Activated CD8-positive, alpha-beta T cell treated with anti-CD3 and anti-CD28 coated beads for 36 hours (primary cell): ENCODE measurements at places on chromosomes 3 and 15. TPM values are rescaled to one million over a fixed set of nuclear protein-coding genes. Genes with fewer than 3 reads are reported as not detected.

GRCh38 chr3:50264383-50264963, 4.5 kb upstream of the SEMA3B start:
- H3K27ac ChIP-seq, result no peak overlapping the region
- DNase-seq, result no peak
- peaks cover 4% of the 10 kb centered on the region for H3K4me1 ChIP-seq
- H3K36me3 ChIP-seq, result no peaks in the 10 kb centered on the region

DNA sequence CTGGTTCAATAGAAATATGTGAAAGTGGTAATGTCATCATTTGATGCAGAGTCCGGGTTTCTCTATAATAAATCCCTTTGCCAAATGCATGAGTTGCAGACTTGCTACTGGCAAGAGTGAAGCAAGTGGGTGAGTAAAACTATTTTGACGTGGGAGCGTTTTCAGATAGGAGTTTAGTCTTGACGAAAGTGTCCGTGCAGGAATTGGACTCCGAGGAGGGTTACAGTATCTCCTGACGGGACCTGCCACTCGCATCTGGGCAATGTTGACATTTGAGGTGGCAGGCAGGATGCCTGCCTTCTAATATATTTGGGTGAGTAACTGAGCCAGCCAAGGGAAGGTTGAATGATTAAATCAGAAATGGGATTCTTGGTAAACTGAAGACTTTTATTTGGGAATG, 16.0 kb downstream of the CDV3 start:
- DNase-seq, result no peak
- peaks cover 54% of the 10 kb centered on the region for H3K4me1 ChIP-seq
- no peaks in the 10 kb centered on the region for H3K27me3 ChIP-seq
- H3K27ac ChIP-seq, result peak overlapping the region; percentile 1
- H3K4me3 ChIP-seq, result no peak overlapping the region

- no peak overlapping the region for H3K4me3 ChIP-seq
- no peak overlapping the region for H3K27ac ChIP-seq
- H3K4me1 ChIP-seq, result no peaks in the 10 kb centered on the region
- H3K36me3 ChIP-seq, result no peaks in the 10 kb centered on the region
- no peak for DNase-seq
Observed at GRCh38 chr3:22893101-22893500, 310.0 kb upstream of the UBE2E2 start.

- DNase-seq, result no peak
- H3K4me3 ChIP-seq, result no peak overlapping the region
- peaks cover 13% of the 10 kb centered on the region for H3K27me3 ChIP-seq
- no peaks in the 10 kb centered on the region for H3K36me3 ChIP-seq
- H3K4me1 ChIP-seq, result peaks cover 7% of the 10 kb centered on the region
- H3K27ac ChIP-seq, result no peak overlapping the region
Observed at GRCh38 chr3:44237665-44238064, 4.0 kb upstream of the TOPAZ1 start.

DNA sequence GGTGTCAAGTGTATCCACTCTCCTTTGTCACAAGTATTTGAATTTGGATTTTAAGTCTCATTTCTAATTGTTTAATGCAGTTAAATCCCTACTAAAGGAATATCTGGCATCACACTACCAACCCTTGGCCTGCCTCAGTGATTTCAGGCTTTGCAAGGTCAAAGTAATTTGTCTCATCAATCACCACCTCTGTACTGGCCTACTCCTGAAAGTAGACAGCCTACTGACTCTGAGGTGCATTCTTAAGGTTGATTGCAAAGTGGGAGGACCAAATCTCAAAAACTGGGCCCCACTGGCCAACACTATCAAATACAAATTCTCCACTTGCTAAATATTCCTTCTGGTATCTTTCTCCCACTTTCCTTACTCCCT, 851 bp upstream of the TEX55 start:
- peaks cover 3% of the 10 kb centered on the region for H3K4me1 ChIP-seq
- no peak overlapping the region for H3K27ac ChIP-seq
- no peaks in the 10 kb centered on the region for H3K27me3 ChIP-seq
- no peak for DNase-seq

- no peak within 1 kb of the TSS for H3K27ac ChIP-seq
- DNase-seq, result peak; percentile 37
- peak within 1 kb of the TSS; percentile 64 for H3K4me3 ChIP-seq
- peaks cover 44% of the 10 kb centered on the region for H3K4me1 ChIP-seq
- H3K36me3 ChIP-seq, result no peaks in the 10 kb centered on the region
Observed at GRCh38 chr15:76059320-76060117, at the start of gene TMEM266. Gene TMEM266, plus strand, starts transcription at chr15:76059985. Its CDS starts 74,279 bp downstream, at chr15:76134264.

GRCh38 chr3:52442409-52443267, 2.3 kb downstream of the SEMA3G start:
- no peaks in the 10 kb centered on the region for H3K36me3 ChIP-seq
- H3K4me1 ChIP-seq, result peaks cover 4% of the 10 kb centered on the region
- DNase-seq, result no peak

GRCh38 chr3:153078826-153079225, 83.2 kb upstream of the RAP2B start:
- no peaks in the 10 kb centered on the region for H3K36me3 ChIP-seq
- H3K4me1 ChIP-seq, result no peaks in the 10 kb centered on the region
- DNase-seq, result no peak
- no peak overlapping the region for H3K27ac ChIP-seq
- no peak overlapping the region for H3K4me3 ChIP-seq

DNA sequence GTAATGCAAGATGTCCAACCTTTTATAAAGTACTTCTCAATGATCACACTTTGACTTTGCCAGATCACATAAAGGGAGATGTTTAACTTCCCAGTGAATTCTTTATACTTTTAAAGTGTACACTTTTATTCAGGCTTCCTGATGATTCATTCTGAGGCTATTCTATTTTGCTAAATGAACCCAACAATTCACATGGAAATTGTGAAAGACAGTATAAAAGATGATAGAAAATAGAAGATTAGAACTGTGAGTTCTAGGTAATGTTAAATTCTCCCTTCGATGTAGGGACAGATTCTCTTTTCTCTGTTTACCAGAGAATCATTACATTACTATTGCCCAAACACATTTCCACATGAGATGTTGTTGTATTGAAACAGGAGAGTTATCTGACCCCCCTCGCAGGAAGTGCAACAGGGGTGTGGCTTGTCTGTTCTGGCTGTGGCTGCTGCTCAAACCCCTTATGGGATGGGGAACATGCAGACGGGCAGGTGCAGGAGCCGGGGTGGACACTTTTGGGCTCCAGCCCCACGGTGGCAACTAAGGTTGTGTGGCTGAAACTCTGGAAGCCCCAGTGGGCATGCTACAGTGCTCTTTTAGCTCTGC, 131.3 kb upstream of the LRTM1 start:
- DNase-seq, result no peak
- no peak overlapping the region for H3K4me3 ChIP-seq
- no peak overlapping the region for H3K27ac ChIP-seq
- H3K36me3 ChIP-seq, result no peaks in the 10 kb centered on the region
- no peaks in the 10 kb centered on the region for H3K4me1 ChIP-seq
- H3K27me3 ChIP-seq, result no peaks in the 10 kb centered on the region

DNA sequence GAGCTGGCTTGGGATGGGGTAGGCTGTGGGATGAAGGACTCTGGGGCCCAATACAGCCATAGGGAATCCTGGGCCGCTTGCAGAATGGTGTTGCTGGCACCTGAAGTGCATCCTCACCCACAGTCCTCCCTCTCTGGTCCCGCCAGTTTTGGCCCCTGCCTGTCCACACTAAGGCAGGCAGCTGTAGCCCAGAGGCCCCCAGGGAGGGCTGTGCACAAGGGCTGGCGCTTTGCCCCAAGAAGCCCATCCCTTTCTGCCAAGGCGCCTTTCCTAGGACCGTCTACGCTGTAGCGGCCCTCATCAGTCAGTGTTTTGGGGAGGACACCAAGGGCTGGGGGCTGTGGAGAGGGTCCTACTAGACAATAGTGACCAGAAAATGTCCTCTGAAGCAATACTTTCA, 116.2 kb upstream of the ABHD17C start:
- no peak overlapping the region for H3K4me3 ChIP-seq
- H3K27me3 ChIP-seq, result peaks cover 3% of the 10 kb centered on the region
- H3K36me3 ChIP-seq, result no peaks in the 10 kb centered on the region
- peaks cover 2% of the 10 kb centered on the region for H3K4me1 ChIP-seq
- H3K27ac ChIP-seq, result no peak overlapping the region

DNA sequence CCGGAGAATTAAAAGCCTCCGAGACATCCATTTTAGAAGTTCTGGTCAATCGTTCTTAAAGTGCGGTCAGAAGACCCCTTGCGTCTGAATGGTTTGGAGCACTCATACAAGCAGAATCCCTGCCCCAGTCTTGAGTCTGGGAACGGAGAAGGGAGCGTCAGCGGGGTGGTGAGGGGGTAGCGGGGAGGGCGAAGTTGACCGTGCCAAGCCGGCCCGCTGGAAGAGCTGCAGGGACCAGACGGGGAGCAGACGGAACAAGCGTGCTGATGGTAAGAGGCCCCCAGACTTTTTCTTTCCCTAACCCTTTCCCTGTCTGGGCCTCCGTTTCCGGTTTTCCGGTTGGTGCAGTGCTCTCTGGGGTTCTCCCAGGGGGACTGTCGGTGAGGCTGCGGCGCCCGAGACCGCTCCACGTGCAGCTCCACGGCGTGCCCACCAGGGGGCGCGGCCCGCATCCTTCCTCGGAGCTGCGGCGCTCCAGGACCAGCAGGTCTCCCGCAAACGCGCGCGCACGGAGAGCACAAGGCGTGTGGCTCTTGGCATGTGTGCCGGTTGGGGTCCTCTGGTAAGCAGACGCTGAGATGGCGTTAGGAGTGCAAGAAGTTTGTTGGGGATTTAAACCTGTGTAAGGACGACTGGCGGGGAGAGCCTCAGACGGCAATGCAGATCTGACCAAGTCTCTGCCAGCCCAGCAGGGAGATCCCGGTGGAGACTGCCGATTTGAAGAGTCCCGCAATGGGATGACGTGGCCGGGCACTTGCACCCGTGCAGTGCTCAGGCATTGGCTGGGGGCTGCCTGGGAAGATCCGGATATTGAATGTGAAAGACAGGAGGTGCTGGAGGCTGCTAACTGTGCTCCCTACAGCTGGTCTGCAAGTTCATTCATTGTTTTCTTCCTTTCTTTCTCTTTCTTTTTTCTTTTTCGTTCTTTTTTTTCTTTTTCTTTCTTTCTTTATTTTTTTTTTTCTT, 19.2 kb upstream of the CORO2B start:
- peak; percentile 72 for DNase-seq
- peak overlapping the region; percentile 51 for H3K4me3 ChIP-seq
- no peak overlapping the region for H3K27ac ChIP-seq
- peaks cover 14% of the 10 kb centered on the region for H3K4me1 ChIP-seq
- H3K36me3 ChIP-seq, result no peaks in the 10 kb centered on the region

DNA sequence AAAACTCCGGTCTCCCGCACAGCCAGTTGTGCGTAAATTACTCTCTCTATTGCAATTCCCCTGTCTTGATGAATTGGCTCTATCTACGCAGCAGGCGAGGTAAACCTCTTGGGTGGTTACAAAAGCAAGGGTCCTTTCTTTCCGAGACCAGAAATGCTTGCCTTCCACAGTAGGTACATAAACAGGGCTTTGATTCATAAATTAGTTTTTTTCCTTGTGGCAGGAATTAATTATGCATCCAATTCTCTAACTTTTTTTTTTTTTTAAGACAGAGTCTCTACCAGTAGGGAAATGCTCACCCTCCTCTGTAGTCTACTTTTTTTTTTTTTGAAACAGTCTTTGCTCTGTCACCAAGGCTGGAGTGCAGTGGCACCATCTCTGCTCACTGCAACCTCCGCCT, 16.3 kb downstream of the CD80 start:
- peaks cover 20% of the 10 kb centered on the region for H3K4me1 ChIP-seq
- H3K36me3 ChIP-seq, result peaks cover 11% of the 10 kb centered on the region
- no peak overlapping the region for H3K27ac ChIP-seq
- H3K27me3 ChIP-seq, result no peaks in the 10 kb centered on the region

GRCh38 chr3:106337116-106337515, 468.3 kb upstream of the CBLB start:
- no peaks in the 10 kb centered on the region for H3K27me3 ChIP-seq
- peaks cover 19% of the 10 kb centered on the region for H3K36me3 ChIP-seq
- DNase-seq, result no peak
- peak overlapping the region; percentile 98 for H3K27ac ChIP-seq
- H3K4me1 ChIP-seq, result peaks cover 70% of the 10 kb centered on the region

DNA sequence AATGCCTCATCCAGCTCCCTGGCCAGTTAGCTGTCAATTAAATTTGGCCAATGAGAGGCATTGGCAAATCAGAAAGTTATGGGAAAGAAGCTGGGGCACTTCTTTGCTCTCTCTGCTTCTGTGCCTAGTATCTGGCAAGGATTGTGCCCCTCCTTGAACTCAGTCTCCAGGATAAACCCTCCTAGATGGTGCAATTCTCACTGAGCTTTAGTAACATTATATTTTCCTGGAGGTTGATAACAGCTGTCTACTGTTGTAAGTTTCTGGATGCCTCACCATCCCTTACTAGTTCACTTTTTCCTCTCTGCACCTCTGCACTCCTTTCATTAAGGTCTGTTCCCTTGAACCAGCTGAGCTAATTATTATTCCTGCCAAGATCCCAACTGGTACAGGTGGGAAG, 329.5 kb downstream of the MFSD1 start:
- no peaks in the 10 kb centered on the region for H3K36me3 ChIP-seq
- no peaks in the 10 kb centered on the region for H3K4me1 ChIP-seq
- no peak for DNase-seq

DNA sequence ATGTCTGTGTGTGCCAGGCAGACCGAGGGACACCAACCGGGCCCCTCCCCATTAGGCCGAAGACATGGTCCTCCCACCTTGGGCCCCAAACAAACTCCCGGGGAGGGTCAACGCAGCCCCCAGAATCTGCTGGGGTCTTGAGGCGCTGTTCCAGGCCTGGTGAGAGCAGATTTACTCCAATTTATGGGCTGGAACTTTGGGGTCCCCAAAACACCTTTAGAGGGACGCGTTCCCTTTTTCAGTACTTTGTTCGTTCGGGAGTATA, 2.4 kb downstream of the GATA2 start:
- H3K27me3 ChIP-seq, result peaks cover 63% of the 10 kb centered on the region
- H3K36me3 ChIP-seq, result no peaks in the 10 kb centered on the region
- H3K4me3 ChIP-seq, result no peak overlapping the region

DNA sequence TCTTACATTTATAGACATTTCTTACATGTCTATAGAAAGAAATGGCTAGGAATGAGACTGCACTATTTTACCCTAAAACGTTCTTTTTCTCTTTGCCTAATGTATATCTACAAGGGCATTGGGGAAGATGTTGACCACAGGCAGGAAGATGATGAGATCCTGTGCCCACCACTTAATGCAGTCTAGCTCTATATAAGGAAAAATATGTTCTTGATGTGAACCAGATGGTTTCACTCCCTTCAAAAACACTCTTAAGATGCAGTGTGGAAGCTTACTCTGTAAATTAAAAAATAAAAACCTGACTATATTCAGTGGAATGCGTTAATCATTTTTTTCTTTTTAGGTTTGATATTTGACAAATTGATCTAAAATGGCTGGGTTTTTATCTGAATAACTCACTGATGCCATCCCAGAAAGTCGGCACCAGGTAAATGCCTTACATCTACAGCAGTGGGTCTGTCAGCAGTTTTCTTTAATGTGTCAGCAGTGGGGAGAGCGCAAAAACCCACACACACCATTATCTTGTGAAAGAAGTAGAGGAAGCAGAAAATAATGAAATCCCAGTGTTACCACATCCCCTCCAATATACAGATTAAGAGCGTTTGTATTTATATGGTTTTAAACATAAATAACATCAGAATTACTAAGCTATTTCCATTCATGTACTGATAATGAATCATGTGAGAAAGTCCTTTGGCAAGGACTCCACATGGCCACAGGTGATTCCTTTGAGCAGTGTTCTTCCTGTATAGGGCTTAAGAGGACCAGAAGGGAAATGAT, 10.1 kb downstream of the AGTR1 start:
- no peaks in the 10 kb centered on the region for H3K4me1 ChIP-seq
- H3K36me3 ChIP-seq, result no peaks in the 10 kb centered on the region
- H3K27me3 ChIP-seq, result no peaks in the 10 kb centered on the region
- H3K4me3 ChIP-seq, result no peak overlapping the region
- DNase-seq, result no peak

Gene ZIC4
- total RNA-seq, result not detected

Gene NDN
- 3.0 TPM for total RNA-seq

Gene GPR171
- 91.8 TPM for total RNA-seq

Gene SPATA12
- total RNA-seq, result not detected

Gene GPR15
- 1.4 TPM for total RNA-seq

Gene NANOGP8
- not detected for total RNA-seq

Gene FOXL2NB
- total RNA-seq, result not detected
